AG04449 (cell line): ENCODE measurements at places on chromosomes 13 and 19.

DNA sequence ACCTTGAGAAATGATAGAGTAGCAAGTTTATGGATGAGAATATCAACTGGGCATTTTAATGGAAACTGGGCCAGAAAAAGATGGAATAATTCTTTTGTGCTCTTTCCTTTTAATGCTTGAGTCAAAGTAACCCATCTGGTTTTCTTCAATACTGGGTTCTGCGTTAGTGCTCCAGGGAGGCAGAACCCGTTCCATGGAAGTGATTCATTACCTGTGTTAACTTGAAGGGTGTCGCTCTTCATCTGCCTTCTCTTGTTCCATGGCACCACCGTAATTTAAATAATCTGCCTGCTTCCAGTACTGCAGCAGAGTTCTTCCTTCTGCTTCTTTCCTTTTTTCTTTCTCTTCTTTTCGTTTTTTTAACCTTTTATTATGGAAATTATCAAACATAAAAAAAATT lies 14.7 kb upstream of the USP12 start:
- DNase-seq, result no peak

DNA sequence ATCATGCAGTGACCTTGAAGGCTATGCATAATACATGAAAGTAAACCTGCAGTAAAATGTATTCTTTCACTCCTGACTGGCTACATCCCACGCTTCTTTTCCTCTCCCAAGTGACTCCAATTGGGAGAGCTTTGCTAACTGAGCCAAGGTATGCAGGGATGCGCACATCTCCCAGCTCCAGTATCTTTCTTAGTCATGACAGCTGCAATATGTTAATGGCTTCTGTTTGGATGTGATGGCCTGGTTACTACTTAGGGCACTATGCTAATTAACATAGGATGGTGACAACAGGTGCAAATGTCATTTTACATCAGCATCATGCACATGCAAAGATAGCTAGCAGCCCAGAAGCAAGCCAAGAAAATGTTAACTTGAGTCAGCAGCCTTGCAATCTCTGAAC lies 134.7 kb downstream of the POU4F1 start:
- no peak for DNase-seq

DNA sequence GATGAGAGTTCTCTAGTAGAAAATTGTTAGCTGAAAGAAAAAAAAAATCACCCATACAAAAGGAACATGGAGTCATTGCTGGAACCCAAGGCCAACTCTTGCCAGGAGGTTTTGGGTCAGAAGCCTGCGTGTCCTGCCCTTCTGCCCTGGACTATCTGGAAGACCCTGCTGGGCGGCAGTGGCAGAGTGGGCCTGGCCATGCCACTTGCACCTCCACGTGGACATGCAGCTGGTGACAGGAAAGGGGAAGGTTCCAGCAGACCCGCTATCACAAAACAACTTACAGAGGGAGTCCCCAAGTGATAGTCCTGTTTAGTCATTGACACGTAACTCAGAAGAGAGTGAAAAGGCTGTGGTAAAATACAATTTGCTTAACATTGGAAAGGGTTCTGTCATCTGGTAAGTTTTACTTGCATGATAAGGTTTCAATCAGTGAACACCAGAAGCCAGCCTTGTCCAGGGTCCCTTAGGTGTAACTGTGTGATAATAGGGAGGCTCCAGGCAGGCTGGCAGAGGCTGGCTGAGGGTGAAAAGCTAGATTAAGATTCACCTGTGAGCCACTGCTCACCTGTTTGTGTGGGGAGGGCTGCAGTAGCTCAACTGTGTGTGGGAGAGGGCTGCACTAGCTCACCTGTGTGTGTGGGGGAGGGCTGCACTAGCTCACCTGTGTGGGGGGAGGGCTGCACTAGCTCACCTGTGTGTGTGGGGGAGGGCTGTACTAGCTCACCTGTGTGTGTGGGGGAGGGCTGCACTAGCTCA lies 47.8 kb downstream of the COL4A2 start:
- DNase-seq, result no peak

DNA sequence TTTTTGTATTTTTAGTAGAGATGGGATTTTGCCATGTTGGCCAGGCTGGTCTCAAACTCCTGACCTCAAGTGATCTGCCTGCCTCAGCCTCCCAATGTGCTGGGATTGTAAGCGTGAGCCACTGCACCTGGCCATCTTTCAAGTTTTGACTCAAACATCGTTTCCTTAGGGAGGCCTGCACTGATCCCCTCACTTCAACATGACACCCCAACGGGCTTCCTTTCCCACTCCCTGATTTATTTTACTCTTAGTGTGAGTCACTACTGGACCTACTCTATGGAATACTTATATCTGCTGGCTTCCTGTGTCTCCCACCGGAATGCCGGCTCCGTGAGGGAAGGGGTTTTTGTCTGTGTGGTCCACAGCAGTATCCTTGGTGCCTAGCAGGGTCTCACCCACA lies 4.5 kb upstream of the ADAMTS10 start:
- no peak for DNase-seq

GRCh38 chr19:19816679-19817078 lies 4.9 kb downstream of the ZNF506 start:
- no peak for DNase-seq

DNA sequence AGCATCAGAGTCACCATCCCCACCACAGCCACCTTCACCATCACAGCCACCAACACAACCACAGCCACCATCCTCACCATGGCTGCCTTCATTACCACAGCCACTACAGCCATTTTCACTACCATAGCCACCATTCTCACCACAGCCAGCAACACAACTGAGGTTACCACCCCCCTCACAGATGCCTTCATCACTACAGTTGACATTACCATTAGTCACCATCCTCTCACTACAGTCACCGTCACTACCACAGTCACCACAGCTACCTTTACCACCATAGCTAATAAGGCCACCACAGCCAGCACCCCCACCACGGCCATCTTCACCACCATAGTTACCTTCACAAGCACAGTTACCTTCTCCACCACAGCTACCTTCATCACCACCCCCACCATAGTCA lies 269.6 kb downstream of the DNAJC15 start:
- no peak for DNase-seq

DNA sequence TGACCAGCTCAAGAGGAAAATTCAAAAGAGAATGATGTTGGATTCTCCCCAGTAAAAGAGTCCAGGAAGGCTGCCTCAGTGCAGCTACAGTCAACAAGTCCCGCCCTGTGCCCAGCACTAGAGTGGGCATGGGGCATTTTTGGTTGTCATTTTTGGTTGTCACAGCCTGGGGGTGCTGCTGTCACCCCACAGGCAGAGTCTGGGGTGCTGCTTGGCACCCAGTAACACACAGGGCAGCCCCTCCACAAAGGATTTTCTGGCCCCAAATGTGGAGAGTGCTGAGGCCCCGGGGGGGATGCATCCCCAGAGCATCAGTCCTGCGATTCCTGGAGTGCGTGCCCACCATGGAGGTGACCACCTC lies 28.2 kb upstream of the TMEM255B start:
- no peak for DNase-seq

GRCh38 chr13:61692691-61693090 lies 277.0 kb upstream of the PCDH20 start:
- DNase-seq, result no peak

GRCh38 chr13:99355267-99356011 lies 48.2 kb upstream of the GPR183 start:
- DNase-seq, result no peak

DNA sequence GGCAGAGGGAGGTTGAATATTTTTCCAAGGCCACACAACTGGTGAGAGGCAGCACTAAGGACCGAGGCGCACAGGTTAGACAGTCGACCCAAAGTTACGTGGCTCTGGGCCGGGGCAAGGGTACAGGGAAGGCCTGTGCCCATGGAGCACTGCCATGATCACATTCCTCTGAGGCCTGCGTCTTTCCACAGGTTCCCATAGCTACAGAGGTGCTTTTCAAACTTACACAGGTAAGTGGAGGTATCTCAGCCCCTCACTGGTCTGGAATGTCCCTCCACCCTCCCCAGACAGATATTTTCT lies 814 bp downstream of the ZNF211 start:
- DNase-seq, result no peak

GRCh38 chr19:19133985-19134384 lies 4.3 kb downstream of the TMEM161A start:
- DNase-seq, result no peak

DNA sequence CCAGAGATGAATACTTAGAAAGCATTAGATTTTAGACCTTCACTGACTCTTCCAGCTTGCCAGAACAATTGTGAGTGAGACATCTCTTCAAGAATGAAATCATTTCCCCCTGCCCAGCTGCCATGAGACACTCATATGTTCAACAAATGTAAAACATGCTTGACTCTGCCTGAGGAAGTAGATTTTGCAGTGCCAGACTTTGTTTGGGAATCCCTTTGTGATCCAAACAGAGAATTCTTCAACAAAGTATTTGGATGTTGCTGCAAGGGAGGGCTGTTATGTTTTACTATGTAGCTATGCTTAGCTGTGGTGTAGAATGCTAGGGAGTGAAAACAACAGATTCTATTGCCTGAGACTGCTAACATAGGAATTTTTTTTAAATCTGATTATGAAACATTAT lies 416.4 kb downstream of the DCT start:
- no peak for DNase-seq

- DNase-seq, result no peak
Measured at GRCh38 chr19:43534816-43535761, 2.1 kb downstream of the ZNF575 start.

DNA sequence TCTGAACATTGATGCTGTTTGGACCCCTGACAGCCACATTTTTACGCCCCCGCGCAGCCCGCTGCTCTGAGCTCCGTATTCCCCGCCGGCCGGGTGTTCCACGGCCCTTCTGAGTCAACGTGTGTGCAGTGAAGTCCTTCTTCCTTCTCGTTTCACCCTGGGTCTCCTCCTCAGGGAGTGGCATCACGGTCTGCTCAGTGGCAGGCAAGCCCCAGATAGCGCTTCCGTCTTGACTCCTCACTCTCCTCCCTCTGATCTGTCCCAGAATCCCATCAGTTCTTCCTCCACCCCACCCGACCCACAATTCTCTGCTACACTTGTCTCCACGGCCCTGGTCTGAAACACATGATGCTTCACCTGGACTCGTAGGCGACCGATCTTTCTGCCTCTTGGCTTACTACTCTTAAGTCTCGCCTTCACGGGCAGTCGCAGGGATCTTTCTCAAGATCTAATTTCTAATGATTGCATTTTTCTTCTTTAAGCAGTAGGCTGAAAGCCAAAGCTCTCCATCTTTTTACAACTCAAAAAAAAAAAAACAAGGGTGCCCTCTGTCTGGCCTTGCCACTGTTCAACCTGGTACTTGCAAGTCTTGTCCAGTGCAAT lies 33.9 kb downstream of the CCNE1 start:
- no peak for DNase-seq

DNA sequence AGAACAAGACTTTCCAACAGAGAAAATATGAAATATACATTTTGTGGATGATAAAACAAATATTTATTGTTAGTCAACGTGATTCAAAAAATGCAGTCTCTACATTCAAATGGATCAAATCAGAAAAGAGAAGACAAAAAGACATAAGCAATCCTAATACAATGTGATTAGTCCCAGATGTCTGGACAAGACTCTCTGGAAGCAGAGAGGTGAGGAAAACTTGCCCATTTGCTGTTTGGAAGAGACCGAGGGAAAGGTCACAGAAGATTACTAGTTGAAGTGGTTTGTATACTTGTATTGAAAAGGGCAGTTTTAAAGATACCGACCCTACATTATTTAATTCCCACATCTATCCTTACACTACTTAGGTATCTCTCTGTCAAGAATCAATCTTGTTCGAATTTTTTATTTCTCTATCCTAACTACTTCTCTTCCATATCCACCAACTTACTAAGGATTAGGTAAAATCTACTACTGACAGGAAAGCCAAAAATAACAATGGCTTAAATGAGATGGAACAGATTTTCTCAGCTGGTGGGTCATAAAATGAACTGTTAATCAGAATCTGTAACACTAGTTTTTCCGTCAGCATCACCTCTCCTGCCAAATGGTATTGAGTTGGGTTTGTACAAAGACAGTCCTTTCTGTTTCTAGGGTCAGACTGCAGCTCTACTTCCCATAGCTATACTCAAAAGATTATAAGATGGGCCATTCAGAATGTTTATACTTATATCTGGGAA lies 497.1 kb downstream of the DCT start:
- DNase-seq, result no peak

- no peak for DNase-seq
Measured at GRCh38 chr19:47619763-47620162, 10.8 kb downstream of the BICRA start.
